ENCODE measurements at places on chromosomes 12 and 14.
A peak's percentile ranks its signal among the peaks of the same experiment; 100 is the strongest.

DNA sequence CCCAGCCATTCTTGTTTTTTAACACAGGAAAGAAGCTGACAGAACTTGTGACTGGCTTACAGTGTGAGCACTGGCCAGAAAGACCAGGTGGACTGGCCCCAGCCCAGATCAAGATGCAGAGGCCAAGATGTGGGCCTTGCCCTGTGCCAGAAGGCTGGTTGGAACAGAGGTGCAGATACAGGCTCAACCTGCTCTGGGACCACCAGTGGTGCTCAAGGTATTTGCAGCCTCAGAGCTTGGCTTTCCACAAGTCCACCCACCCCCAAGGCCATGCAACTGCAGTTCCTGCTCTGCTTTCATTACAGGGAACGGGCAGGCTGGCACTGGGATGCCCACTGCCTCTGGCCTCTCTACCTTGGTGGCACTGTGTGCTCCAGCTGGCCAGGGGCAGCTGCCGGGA lies 23.3 kb downstream of the ZFC3H1 start:
- no peak for DNase-seq

DNA sequence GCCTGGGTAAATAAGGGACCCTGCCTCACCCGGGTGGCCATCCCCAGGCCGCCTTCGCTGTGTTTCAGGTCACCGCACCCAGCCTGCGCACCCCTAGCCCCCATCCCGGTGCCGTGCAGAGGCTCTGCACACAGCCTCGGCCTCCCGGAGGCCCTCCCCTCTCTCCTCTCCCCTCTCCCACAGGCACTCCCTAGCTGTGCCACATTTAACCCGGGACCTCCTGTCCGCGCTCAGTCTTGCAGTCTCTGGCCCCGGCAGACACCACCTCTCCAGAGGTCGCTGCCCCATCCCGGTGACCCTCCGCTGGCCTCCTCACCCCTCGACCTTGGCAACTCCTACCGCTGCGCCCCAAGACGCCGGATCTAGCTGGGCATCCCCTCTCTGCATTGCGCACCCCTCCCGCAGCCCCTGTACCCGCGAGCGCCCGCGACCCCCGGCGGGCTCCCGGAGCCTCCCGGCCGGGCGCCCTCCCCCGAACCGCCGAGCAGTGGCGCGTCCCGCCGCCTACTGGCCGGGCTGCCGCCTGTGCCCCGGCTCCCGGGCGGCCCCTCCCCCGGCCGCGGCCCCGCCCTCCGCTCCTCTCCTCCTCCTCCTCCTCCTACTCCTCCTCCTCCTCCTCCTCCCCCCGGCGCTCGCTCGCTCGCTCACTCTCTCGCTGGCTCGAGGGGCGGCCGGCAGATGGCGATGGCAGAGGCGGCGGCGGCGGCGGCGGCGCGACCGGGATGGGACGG lies 120.7 kb downstream of the AACS start:
- DNase-seq: peak; percentile 69

DNA sequence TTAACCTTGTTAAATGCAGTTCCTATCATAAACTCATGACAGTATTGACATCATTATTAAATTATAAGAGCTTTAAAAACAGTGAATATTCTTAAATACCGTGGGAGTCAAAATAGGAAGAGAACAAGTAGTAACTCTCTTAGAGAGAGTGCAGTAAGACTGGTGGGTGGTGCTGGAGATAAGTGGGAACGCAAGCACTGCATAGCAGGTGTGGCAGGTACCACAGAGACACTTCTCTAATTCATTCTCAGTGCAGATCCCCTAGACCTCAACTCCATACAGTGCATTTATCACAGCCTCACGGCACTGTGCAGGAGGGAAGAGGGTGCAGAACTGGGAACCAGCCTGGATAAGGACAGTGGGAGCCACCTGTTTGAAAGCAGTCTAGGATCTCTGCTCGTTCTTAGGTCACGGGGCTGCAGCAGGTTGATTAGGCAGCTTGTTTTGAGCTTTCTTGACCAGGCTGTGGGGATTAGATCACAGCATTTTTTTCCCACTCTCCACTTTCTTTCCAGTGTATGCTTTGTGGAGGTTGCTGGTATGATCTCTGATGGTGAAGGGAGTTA lies 165.6 kb downstream of the PRKCH start:
- DNase-seq: no peak

- DNase-seq: no peak
Observed at GRCh38 chr12:14756334-14757143, 46.7 kb downstream of the WBP11 start.

- DNase-seq: no peak
Observed at GRCh38 chr12:25366122-25366521, 115.4 kb upstream of the KRAS start.

DNA sequence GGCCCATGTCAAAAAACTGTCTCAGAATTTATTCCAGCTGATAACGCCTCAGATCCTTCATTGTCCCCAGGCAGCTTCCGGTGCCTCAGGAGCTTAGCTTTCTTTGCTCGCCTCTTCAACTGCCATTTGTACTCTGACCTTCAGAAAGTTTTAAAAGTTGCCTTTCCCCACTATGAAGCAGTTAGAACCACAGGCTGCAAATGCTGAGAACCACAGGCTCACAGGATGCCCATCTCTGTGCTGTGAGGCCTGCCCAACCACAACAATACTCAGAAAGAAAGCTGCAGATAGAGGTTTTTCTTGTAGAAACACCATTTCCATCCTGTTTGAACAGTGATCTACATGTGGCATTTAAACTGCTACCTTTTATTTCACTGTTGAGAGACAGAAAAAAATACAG lies 131.1 kb downstream of the PRKCH start:
- no peak for DNase-seq

DNA sequence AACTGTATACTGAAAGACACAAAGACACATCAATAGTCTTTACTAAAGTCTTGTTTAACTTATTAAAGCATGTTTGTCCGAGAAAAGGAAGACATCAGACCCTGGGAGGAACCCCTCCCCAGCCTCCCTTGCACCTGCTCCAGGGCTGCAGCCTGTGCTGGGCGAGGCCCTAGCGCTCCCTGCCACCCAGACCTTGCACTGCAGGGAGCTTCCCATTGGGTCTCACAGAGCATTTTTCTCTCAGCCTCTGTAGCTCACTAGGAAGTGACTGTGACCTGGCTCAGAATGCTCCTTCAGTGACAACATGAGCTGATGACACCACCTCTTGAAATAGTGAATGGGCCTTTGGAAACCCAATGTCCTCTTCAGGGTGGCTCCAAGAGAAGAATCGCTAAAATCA lies 461.2 kb downstream of the TMEM121 start:
- no peak for DNase-seq

DNA sequence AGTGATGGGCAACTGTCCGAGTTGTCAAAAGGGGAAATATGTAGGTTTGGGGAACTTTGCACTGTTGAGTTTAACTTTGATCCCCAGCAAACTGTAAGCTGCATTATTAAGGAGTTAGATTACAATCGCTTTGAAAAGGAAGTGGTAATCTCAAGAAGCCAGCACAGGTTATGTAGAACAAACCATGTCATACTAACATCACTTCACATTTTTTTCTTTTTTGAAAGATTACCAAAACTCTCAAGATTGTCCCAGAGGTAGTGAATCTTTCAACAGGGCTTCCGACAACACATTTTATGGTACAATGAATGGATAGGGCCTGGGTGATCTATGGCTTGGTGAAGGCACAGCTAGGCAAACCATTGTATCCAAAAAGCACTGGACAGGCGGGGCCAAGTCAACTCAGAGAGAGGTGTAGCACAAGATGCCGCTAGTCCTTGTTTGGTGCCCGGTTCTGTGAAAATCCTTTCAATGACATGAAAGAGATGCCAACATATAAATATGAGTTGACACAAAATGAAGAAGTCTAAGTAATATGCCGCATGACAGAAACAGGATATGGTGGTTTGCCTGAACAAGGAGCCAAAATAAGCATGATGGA lies 24.3 kb upstream of the PARP11 start:
- no peak for DNase-seq

DNA sequence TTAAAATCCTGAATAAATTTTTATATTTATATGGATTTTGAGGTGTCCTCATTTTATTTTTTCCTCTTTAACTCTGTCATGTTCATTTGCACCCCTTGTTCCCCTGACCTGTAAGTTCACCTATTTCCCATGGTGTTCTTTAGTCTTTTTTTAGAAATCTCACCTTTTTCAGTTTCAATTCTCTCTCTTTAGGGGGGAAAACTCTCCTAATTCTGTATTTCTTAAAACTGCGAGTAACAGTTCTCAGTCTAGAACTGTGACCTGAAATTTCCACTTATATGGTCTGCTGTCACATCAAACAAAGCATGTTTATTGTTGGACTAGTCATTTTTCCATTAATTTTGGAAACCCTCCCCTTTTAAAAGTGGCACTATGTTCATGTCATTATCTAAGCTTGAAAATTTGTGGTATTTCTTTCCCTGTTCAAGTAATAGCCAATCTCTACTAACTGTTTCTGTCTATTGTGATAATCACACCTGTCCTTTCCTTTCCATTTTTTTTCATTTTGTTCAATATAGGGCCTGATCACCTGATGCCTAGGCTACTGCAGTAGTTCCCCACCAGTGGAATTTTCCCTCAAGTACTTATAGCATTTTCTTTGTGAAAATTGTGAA lies 14.0 kb upstream of the FBXO33 start:
- no peak for DNase-seq

GRCh38 chr12:50740307-50740706 lies 23.6 kb upstream of the ATF1 start:
- peak; percentile 42 for DNase-seq

DNA sequence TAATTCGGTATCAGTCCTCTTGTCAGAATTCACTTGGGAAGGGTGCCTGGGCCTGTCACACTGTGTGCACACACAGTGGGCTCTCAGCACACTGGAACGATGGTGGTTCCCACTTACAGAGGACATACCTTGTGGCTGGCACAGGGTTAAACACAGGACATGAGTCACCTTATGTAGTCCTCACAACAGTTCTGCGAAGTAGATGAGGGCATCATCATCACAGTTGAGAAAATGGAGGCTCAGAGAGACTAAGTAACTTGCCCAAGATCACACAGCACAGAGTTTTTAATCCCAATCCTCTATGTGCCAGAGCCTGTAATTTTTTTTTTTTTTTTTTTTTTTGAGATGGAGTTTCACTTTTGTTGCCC lies 90.7 kb downstream of the NINJ2 start:
- peak; percentile 43 for DNase-seq

DNA sequence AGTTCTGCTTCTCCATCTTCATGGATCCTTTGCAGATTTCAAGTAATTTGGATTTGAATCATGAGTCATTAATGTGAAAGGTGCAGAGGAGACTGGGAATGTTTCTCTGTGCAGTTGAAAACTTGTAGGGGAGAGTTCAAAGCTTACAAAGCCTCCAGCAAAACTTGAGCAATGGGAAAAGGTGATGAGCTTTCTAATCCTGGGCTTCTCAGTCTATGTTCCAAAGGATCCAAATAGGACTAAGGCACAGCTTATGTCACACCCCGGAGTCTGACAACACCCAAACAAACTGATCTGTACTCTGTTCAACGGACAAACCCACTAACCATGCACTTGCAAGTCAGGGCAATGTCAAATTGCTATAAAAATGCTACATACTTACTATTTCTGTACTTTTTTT lies 134.8 kb downstream of the DUSP6 start:
- DNase-seq: no peak

DNA sequence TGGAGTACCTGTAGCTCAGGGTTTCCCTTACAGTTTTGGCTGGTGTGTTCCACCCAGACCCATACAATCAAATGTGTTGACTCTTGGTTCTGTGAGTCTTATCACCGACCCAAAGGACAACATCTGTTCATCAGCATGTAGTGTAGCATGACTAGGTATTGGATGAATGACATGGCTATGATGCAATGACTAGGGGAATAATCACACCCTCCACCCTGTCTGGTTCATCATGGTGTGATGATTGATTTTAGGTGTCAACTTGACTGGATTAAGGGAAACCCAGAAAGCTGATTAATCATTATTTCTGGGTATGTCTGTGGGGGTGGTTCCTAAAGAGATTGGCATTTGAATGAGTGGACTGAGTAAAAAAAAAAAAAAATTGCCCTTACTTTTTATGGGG lies 311.3 kb downstream of the DPF3 start:
- peak; percentile 15 for DNase-seq

- no peak for DNase-seq
Observed at GRCh38 chr12:118682656-118683055, 298.7 kb upstream of the SRRM4 start.

GRCh38 chr12:102005256-102005655 lies 56.5 kb downstream of the WASHC3 start:
- no peak for DNase-seq

- peak; percentile 49 for DNase-seq
Observed at GRCh38 chr14:87030197-87030596, 962.8 kb downstream of the GALC start.

- DNase-seq: no peak
Observed at GRCh38 chr12:128959901-128960300, 106.6 kb downstream of the GLT1D1 start.

- DNase-seq: no peak
Observed at GRCh38 chr12:123933214-123933613, 39.4 kb downstream of the CCDC92 start.

DNA sequence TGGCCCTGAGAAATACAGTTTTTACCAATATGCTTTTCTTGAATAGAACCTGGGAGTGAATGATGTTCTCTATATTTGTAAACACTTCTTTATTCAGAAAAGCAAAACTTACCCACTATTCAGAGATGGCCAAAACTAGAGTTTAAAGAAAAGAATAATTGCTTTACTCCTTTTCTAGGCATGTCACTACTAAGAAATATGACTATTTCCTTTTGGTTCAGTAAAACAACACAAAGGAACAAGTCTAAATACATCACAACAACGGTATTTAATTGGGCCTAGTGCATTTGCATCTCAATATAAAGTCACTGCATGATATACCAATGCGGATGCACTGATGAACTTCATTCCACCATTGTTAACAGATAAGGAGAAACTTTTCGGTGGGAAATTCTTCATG lies 207.5 kb downstream of the FOXN3 start:
- DNase-seq: no peak

DNA sequence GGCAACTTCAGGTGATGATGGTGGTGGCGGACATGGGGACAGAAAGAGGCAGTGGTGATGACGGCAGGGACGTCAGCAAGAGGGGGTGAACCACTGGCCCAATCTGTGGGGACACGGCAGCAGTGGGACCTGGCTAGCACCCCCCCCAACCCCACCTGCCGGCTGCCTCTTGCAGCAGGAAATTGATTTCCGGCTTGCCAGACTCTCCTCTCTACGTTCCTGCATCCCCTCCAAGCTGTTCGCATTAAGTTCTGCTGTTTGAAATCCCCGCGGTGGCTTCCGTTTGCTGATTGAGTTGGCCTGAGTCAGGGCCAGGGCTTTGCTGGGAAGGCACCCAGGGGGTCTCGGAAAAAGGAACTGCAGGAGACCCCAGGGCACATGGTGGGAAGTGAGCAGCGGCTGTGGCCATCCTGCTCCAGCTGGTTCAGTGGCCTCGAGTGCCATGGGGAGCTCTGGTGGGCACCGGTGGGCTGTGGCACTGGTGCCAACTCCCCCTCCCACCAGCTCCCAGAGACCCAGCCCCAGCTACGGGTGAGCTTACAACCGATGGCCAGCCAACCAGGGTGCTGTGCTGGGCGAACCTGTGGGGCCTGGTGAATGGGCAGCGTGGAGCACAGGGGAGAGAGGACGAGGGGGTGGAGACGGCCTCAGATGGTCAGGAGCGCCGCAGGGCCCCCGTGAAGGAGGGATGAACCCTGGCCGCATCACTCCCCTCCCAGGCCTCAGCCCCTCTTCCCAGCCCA lies 14.6 kb upstream of the NUDT14 start:
- no peak for DNase-seq

GRCh38 chr12:32921397-32921796 lies 24.8 kb upstream of the PKP2 start:
- DNase-seq: peak; percentile 46

All from mammary epithelial cell (primary cell).